Progenitor cell of endocrine pancreas (in vitro differentiated cells): ENCODE measurements at places on chromosomes 4 and X. TPM values are rescaled to one million over a fixed set of nuclear protein-coding genes. Genes with fewer than 3 reads are reported as not detected.

Gene SUPT20HL2
- total RNA-seq = not detected in 2 replicates

Gene CCKAR
- total RNA-seq = 2.4 and 2.7 TPM in 2 replicates

Gene HSFX4
- not detected in 2 replicates for total RNA-seq

DNA sequence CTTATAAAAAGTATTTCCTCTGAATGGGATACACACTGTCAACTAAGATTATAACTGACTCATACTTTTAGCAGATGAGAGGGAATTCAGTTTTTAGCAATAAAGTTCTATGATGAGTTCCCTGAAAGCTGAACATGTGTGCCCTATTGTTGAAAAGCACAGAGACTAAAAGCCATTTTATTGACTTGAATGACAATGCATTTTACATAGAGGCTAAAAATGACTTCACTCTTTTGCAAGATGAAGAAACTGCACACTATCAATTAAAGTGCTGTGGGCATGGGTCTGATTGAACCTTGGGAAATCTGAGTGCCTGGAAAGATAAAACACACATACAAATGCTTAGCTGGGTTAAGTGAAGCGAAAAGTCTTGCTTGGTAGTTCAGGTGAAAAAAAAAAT, 633.4 kb downstream of the PDHA2 start:
- no peak overlapping the region for H3K4me3 ChIP-seq
- peaks cover 8% of the 10 kb centered on the region for H3K4me1 ChIP-seq
- DNase-seq = no peak
- H3K27ac ChIP-seq = no peak overlapping the region
- no peaks in the 10 kb centered on the region for H3K27me3 ChIP-seq

DNA sequence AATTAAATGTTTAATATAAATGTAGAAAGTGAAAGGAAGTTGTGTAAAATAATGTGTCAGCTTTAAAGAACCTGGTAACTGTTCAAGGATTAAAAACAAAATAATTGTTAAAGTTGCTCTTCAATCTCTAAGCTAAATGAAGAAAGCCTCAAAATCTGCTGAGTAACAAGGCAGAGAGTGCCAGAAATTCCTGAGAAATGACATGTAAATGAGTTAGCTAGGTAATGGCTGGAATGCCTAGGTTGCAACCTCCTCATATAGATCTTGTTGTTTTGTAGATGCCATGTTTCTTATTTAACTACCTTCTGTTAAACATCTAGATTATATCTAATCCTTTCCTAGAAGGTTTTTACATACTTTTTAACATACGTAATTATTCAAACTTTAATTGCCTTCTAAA, 763.6 kb upstream of the AGA start:
- no peak for DNase-seq
- H3K36me3 ChIP-seq = no peaks in the 10 kb centered on the region
- H3K27ac ChIP-seq = no peak overlapping the region
- H3K4me1 ChIP-seq = no peaks in the 10 kb centered on the region
- no peaks in the 10 kb centered on the region for H3K27me3 ChIP-seq

DNA sequence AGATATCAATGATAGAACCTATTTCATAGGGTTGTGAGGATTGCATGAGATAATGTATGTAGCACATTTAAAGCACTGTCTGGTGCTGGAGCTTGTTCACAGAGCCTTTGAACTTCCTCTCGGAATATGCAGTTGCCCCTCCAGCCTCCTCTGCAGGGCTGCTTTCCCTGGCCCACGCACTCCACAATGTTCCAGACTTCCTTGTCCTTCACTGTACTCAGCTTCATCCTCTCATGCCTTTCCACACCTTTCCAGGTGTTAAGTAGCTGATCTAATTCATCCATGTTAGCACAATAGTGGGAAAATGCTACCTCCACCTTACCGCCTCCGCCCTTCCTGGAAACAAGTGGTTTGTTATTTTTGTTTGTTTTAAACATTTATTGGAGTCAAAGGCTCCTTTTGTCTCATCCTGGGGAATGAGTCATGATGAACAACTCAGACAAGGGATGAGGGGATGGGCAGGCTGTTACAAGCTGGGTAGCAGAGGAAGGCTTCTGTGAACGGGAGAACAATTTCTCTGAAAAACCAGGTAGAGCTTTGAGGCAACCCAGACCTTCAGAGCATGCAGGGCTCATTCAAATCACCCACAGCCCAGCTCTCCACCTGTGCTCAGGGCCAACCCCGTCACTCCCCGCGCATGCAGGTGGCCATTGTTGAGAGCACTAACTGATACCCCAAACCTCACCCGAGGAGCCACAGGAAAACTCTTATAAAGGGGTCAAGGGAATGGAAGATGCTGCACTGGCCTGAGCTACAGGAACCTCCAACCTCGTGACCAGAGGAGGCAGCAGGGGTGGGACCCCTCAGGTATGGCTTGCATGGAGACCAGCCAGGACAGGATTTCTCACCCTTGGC, 84.9 kb upstream of the TBL1X start:
- no peaks in the 10 kb centered on the region for H3K27me3 ChIP-seq
- no peaks in the 10 kb centered on the region for H3K4me1 ChIP-seq
- no peak overlapping the region for H3K4me3 ChIP-seq

DNA sequence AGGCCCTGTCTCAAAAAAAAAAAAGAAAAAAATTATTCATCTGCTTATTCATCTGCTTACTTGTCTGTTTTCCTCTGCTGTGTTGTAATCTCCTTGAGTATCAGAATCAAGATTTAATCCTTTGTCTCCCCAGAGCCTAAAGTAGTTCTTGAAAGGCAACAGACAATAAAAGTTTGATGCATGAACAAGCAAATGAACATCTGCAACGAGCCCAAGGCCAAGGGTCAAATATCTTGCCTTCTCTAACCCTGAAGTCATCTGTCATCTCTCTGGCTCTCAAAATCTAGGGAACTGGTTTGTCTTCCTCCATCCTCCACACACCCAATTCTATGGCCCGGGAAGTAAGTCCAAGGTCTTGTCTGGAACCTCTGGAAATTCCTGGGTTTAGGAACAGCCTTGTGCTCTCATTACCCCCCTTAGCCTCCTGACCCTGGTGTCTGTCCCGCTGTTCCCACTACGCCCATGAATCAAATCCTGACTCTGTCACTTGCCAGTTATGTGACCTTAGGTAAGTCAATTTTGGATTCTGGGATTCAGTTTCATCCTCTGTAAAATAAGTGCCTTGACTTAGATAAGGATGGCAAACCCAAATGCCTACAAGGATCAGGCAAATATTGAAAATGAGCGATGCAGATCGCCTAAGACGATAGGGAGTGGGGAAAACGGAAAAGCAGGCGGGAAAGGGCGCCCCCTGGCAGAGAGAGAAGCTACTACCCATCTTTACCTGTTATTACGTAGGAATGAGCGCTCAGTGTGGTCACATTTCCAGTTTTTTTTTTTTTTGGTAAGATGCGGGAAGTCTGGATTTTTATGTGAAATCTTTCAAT, 102.7 kb upstream of the DHX15 start:
- peaks cover 13% of the 10 kb centered on the region for H3K4me1 ChIP-seq
- peaks cover 16% of the 10 kb centered on the region for H3K27me3 ChIP-seq
- no peak overlapping the region for H3K4me3 ChIP-seq
- no peak overlapping the region for H3K27ac ChIP-seq
- DNase-seq = no peak
